Breast epithelium (tissue), 4 donors: ENCODE measurements at places on chromosomes 3 and 15. TPM values are rescaled to one million over a fixed set of nuclear protein-coding genes. Genes with fewer than 3 reads are reported as not detected.
A peak's percentile ranks its signal among the peaks of the same experiment; 100 is the strongest.

The CHDH gene
- total RNA-seq: 2.9 TPM

The LYZL4 gene
- total RNA-seq: not detected

The TLR9 gene
- total RNA-seq: not detected

- no peak for DNase-seq
Measured at GRCh38 chr15:57591822-57592367, at the start of gene MYZAP. MYZAP (plus strand) TSS chr15:57591904; CDS start chr15:57592035, 131 bp downstream.

GRCh38 chr3:77707281-77707680 is 667.4 kb downstream of the ROBO2 start:
- DNase-seq: no peak

- no peak for DNase-seq
Measured at GRCh38 chr3:146020969-146021368, 140.0 kb downstream of the PLOD2 start.

GRCh38 chr15:67945951-67946700 is 106.3 kb upstream of the RNU6-1 start:
- DNase-seq: peak; percentile 69

GRCh38 chr3:192915304-192915703 is 2.4 kb downstream of the MB21D2 start:
- DNase-seq: no peak

DNA sequence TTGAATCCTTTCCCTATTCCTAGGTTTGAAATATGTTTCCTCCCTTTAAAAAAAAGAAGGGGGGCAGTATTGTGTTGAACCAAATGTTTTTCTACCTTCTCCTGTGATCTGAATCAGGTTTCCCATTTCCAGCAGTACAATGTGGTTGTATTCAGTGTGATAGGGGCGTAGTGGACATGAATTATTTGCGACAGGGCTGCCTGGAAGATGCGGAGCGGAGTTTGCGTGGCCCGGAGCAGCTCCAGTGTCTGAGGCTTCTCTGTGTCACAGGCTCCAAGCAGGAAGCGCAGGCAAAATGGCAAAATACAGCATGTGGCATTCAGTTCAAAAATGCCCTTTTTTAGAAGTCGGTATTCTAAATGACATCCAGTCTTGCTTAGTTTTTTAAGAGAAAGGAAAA is 154.4 kb downstream of the PGPEP1L start:
- DNase-seq: peak; percentile 85

DNA sequence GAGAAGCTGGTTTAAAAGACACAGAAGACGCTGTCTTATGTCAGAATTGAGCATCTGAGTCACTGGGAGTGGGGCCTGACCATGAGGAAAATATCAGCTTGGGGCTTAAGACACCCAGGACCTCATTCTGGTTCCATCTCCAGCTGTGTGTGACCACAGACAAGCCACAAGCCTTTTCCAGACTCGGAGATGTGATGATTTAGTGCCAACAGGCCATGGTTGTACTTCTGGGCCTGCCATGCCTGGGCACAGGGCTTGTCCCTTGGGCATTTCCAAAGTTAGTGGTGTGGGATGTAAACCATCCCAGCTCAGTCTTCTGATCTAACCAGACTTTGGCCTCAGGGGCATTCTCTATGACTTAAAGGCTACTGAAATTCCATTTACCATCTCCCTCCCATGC is 269.8 kb downstream of the RYR3 start:
- DNase-seq: no peak

- DNase-seq: no peak
Measured at GRCh38 chr3:107643038-107643883, 120.5 kb downstream of the BBX start.

DNA sequence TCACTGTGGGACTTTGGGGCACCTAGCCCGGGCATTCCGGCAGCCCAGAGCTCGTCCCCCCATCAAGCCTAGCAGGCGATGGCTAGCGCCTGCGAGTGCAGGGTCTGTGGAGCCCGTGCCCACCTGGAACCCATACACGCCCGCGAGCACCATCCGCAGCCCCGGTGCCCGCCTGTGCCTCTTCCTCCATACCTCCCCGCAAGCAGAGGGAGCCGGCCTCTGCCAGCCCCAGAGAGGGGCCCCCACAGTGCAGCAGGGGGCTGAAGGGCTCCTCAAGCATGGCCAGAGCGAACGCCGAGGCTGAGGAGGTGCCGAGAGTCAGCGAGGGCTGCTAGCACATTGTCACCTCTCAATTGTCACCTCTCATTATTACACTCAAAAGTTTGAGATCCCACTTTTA is 167.8 kb upstream of the EPHA6 start:
- DNase-seq: no peak

- DNase-seq: no peak
Measured at GRCh38 chr15:92661069-92661468, 5.5 kb upstream of the FAM174B start.

DNA sequence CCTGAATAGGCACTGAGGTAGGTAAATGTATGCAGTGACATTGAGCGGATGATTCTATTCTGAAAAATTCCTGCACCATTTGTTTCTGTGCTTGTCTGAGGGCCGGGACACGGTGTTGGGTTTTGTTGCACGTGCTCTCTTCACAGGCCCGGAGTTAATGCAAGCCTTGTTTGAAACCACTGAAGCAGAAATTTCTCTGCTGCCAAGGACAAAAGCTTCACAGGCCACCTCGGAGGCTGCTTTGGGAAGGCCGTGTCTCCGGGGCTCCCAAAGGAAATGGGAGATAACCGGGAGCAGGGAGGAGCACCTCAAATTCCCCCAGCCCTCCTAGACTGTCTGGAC is 179.4 kb downstream of the OPA1 start:
- no peak for DNase-seq

DNA sequence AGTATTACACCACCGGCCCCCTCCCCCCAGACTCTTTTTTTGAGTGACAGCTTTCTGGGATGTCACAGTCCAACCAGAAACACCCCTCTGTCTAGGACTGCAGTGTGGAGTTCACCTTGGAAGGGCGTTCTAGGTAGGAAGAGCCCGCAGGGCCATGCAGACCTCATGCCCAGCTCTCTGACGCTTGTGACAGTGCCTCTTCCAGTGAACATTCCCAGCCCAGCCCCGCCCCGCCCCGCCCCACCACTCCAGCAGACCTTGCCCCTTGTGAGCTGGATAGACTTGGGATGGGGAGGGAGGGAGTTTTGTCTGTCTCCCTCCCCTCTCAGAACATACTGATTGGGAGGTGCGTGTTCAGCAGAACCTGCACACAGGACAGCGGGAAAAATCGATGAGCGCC is 63.6 kb downstream of the AAGAB start:
- DNase-seq: no peak
